ENCODE measurements at places on chromosomes 6 and 20.

- no peak for DNase-seq
Measured at GRCh38 chr6:74181471-74181870, 485.5 kb downstream of the CD109 start.

DNA sequence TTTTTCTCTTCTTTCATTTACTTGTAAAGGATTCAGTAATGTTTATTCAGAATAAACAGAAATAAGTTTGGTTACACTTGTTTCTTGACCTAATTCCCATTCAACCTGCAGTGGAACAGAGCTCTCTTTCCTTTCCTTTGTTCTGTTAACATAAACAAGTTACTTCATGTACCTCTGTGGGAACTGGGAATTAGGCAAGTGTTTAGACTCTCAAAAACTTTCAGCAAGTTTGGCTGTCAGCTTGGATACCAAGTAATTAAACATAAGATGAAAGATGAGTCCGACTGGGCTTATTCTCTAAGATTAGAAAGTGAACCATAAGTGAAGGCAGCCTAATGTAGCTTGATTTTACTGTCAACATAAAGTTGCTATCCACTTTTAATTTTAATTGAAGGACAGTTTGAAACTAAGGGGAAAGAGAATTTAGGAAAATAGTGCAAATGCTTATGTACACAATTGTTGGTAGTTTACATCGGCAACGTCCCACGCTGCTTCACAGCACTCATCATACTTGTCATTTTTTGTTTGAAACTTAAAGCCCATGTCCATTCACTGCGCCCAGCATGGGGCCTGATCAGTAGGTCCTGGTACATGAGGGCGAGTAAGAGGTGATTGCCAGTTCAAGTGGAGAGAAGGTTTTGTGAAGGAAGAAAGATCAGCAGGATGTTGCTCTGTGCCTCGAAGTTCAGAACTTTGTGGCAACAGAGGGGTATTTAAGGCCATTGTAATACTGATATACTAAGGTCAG is 113.0 kb downstream of the PLEKHG1 start:
- DNase-seq: no peak

GRCh38 chr6:145147559-145147958 is 587.8 kb downstream of the EPM2A start:
- no peak for DNase-seq

DNA sequence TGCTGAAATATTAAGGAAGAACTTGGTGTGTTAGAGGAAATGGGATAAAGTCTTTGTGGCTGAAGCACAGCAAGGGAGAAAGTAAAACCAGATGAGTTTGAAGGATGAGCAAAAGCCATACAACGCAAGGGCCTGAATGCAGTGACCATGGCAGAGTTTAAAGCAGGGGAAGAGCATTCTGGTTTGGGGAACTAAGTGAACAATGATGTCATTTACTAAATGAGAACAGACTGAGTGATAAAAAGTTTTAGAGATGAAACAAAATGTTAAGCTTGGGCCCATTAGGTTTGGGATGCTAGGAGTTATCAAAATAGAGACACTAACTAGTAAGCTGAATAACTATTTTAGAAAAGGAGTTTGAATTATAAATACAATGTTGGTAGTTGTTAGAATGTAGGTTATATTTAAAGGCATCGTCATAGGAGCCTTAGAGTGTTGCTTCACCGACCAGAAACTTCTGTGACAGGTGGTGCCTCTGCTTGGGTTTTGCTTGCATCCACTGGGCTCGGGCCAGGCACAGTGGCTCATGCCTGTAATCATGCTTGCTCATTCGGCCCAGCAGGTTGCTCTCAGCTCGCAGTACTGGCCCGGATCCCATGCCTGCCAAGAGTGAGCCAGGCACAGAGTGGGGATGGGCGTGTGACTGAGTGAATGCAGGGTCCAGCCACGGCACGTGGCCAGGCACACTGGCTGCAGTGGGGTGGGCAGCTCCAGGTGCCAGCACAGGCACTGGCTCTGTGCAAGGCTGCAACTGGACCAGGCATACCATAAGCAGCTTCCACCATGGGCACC is 37.4 kb upstream of the OPRM1 start:
- no peak for DNase-seq

DNA sequence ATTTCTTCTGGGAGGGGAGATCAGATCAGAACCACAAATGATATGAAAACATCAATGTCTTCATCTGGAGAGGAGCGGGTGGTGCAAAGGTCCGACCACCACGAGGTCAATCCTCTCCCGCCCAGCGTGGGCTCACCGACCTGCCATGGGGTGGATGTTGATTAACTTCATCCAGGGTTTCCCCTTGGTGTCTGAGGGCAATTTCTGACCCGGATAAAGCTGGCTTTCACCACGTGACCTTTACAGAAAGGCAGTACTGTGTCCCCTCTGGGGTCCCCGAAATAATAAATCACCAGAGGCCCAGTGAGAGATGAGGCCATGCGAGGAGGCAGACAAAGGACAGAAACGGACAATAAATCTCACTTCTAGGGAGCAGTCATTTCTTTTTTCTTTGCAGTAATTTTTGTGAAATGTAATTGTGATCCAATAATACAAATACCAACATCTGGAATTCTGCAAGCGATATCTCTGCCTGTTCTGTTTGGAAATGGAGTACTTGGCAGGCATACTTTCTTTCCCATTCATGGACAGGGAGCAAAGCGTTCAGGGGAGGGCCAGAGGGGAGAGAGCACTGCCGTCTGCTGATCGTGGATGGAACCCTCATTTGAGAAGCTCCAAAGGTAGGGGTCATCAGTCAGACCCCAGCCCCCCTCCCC is 55.1 kb upstream of the APCDD1L start:
- DNase-seq: no peak

GRCh38 chr20:14583413-14583812 is 246.0 kb upstream of the FLRT3 start:
- DNase-seq: no peak

DNA sequence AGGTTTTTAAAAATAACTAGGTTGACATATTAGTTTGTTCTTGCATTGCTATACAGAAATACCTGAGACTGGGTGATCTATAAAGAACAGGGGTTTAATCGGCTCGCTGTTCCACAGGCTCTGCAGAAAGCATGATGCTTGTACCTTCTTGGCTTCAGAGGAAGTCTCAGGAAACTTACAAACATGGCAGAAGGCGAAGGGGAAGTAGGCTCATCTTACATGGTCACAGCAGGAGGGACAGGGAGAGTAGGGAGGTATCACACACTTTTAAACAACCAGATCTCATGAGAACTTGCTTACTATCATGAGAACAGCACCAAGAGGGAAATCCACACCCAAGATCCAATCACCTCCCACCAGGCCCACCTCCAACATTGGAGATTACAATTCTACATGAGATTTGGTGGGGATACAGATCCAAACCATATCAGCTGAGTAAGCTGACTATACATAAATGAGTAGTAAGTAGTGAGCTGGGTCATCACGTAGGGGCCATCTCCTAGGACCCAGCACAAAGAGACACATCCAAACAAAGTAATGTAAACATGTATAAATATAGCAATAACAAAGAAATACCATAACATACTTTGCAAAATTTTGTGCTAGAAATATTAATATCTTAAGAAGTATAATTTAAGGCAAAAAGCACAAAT is 31.4 kb upstream of the SIRPG start:
- DNase-seq: no peak

- no peak for DNase-seq
Measured at GRCh38 chr6:112801468-112802080, 454.4 kb downstream of the RFPL4B start.

- no peak for DNase-seq
Measured at GRCh38 chr6:157813191-157813590, 9.9 kb upstream of the SNX9 start.

GRCh38 chr6:152598901-152599537 is 38.1 kb downstream of the SYNE1 start:
- no peak for DNase-seq

DNA sequence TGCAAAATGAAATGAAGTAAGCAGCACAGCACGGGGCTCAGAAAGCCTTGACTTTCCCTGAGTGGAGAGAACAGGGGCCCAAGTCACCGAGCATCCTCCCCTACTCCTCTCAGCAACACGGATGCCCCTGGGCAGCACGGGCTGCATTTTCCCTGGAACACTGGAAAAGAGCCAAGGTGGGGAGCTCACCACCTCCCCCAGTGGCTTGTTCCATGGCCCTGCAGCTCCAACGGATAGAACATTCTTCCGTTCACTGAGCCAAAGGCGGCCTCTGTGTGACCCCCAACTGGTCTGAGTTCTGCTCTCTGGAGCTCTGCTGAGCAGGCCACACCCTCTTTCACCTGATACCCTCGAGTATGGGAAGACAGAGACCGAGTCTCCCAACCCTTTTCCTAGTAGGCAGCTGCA is 20.8 kb upstream of the EMILIN3 start:
- DNase-seq: no peak

- no peak for DNase-seq
Measured at GRCh38 chr6:53918854-53919510, 124.2 kb downstream of the LRRC1 start.

DNA sequence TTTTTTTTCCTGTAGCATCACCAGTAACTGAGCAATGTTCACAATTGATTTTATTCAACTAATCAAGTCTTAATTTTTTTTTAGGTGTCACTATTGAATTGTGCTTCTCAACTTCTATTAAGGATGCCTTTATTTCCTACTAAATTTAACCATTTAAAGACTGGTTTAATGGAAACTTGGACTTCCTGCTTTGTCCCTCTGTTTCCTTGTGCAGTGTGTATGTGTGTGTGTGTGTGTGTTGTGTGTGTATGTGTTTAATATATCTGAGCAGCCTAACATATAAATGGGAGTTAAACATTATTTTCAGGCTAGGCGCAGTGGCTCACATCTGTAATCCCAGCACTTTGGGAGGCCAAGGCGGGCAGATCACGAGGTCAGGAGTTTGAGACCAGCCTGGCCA is 1.8 kb downstream of the SERPINB6 start:
- no peak for DNase-seq

DNA sequence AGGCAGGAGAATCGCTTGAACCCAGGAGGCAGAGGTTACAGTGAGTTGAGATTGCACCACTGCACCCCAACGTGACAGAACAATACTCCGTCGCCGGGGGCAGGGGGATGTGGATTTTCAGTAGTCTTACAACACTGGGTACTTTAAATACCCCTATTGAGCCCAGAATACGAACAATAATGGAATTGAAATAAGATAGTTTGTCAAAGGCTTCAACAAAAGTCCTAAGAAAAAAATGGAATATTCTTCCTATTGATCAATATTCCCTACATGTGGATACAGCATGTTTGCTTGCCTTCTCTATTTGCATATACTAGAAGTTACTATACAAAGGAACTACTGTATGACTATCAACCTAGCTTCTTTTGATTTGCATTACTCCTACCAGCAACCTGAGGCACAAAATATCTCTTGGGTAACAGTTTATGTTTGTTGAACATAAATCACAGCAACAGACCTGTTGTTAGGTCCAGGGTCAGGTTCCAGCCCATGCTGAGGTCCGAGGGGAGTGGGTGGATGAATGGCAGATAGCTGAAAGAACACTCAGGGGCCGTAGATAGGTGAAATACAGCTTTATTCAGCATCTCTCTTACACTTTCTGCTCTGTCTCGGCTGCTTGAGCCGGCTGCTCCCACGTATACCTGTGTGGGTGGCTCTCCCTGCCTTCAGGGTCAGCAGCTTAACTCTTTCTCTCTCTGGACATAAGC is 23.8 kb downstream of the MAN1A1 start:
- no peak for DNase-seq

GRCh38 chr6:142960098-142960497 is 15.1 kb upstream of the HIVEP2 start:
- no peak for DNase-seq

GRCh38 chr20:50224052-50224451 is 33.4 kb downstream of the CEBPB start:
- DNase-seq: no peak

GRCh38 chr6:157646012-157646411 is 177.0 kb upstream of the SNX9 start:
- no peak for DNase-seq

- no peak for DNase-seq
Measured at GRCh38 chr6:79706527-79706926, 75.4 kb downstream of the SH3BGRL2 start.

DNA sequence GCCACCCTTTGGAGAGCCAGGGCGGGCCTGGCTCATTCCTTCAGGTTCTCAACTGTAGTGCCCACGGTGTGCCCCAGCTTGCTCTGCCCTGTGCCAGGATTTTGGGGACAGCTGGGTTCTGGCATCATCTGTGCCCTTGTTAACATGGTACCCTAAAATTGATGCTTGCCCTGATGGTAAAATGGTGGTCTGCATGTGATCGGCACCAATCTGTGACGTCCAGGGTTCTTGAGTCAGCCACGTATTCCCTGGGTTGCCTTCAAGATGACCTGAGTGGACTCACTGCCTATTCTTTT is 31.2 kb upstream of the APCDD1L start:
- no peak for DNase-seq

DNA sequence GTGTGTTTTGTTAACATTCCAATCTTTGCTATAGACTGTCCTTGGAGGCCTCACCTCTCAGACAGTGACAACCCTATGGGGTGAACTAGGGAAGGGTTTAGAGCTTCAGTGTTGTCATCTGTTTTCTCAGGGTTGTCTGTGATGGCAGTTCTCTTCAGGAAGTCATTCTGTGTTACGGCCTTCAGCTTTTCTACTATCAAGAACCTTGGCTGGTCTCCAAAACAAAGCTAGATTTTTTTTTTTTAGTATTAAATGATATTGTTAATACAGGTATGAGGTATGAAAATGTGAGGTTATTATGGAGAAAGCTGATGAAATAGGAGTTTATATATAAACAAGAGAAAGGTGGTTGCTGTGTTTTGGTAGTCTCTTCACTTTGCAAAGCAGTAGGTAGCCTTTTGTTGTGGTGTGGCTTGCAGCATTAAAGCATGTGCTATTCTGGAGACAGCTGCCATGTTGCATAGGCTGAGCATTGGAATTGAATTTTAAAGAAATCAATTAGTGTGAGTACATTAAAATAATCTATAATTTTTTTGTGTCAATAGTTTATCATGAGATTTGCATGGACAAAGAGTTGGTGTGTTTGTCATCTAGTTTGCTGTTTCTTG is 162.6 kb downstream of the CARMIL1 start:
- no peak for DNase-seq

- DNase-seq: no peak
Measured at GRCh38 chr6:5201271-5201670, 59.5 kb downstream of the LYRM4 start.

DNA sequence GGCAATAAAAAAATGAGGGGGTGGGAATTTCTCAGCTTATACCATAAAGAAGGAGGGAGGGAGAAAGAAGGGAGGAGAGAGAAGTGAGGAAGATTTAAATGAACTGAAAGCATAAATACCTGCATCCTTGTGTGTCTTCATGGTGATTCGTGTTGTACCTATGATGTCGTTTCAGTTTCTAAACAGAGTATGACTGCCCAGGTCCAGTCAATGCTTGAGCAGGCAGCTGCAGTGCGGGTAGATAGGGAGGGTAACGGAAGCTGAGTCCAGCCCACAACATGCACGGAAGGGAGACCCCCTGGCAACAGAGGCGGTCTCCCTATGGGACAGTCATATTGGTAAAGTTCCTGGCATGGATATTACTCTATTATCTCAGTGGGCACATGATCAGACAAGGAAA is 184.5 kb downstream of the KIF16B start:
- DNase-seq: no peak

- DNase-seq: no peak
Measured at GRCh38 chr20:59828125-59829053, 105.0 kb downstream of the SYCP2 start.

GRCh38 chr6:25682324-25682723 is 30.3 kb downstream of the SCGN start:
- no peak for DNase-seq
